ENCODE measurements at places on chromosomes 12 and 14. TPM values are rescaled to one million over a fixed set of nuclear protein-coding genes. Genes with fewer than 3 reads are reported as not detected.

The GLIPR1L1 gene
- total RNA-seq = not detected

The SLC10A1 gene
- total RNA-seq = not detected

The FAM186B gene
- total RNA-seq = 0.15 TPM

The KCNJ8 gene
- total RNA-seq = 0.29 TPM

The LBHD2 gene
- not detected for total RNA-seq

The FBXW8 gene
- total RNA-seq = 5.1 TPM

The NGB gene
- total RNA-seq = not detected

The RIN3 gene
- 23.9 TPM for total RNA-seq

The MSRB3 gene
- 24.1 TPM for total RNA-seq

The TMEM229B gene
- total RNA-seq = 0.17 TPM

The RPL10L gene
- total RNA-seq = not detected

The LRIG3 gene
- total RNA-seq = 5.4 TPM

The ASCL1 gene
- total RNA-seq = not detected

The ADGRD1 gene
- total RNA-seq = 0.56 TPM

The TESPA1 gene
- total RNA-seq = not detected

The FZD10 gene
- total RNA-seq = not detected

The C12orf60 gene
- 1.8 TPM for total RNA-seq

The OR6C2 gene
- not detected for total RNA-seq

The A2M gene
- not detected for total RNA-seq

The PTPRO gene
- total RNA-seq = 0.06 TPM

The ZFHX2 gene
- total RNA-seq = 1.2 TPM

The MAGOHB gene
- total RNA-seq = 60.7 TPM

The TIGAR gene
- total RNA-seq = 38.4 TPM

The TUNAR gene
- not detected for total RNA-seq

The OR6C4 gene
- not detected for total RNA-seq

Data from A549 treated with CORT108297 at 1 μM for 4 hours (cell line).